ENCODE measurements at places on chromosomes 7 and 10.

GRCh38 chr7:95365151-95365550, 31.0 kb downstream of the PON3 start:
- peak; percentile 36 for DNase-seq

GRCh38 chr10:124906551-124907001, 35.3 kb upstream of the ZRANB1 start:
- peak; percentile 96 for DNase-seq

DNA sequence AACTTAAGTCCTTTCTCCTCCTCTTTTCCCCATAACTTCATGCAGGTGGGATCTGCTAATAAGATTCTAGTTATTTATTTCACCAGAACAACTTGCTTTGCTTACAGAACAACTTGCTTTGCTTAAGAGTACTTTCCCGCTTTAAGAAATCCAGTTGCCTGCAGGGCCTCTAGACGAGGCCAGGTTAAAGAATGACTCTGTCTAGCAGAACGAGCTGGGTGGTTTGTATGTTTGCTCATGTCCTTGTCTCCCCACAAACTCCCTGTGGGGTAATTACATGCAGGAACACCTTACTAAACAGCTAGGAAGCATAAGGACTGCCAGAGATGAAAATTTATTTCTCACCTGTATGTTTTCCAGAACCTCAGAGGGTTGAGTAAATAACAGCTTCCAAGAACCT, 8.8 kb upstream of the FZD8 start:
- DNase-seq, result no peak

DNA sequence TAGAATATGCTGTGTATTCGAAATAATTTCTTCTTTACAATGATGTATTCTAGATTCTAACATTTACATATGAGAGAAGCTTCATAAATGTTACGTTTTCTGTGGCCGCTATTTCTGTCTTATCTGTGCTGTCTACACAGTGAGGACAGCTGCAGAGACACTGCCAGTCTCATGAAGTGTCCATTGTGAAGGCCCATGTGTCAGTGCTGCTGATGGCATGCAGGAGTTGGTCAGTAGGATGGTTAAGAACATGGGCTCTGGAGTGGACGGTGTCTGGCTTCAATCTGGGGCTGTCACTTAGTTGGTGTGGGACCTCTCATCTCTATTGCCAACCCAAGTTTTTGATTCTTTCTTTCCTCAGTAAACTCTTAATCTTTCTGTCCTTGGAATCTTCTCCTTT, 137.3 kb downstream of the SDK1 start:
- DNase-seq, result no peak

DNA sequence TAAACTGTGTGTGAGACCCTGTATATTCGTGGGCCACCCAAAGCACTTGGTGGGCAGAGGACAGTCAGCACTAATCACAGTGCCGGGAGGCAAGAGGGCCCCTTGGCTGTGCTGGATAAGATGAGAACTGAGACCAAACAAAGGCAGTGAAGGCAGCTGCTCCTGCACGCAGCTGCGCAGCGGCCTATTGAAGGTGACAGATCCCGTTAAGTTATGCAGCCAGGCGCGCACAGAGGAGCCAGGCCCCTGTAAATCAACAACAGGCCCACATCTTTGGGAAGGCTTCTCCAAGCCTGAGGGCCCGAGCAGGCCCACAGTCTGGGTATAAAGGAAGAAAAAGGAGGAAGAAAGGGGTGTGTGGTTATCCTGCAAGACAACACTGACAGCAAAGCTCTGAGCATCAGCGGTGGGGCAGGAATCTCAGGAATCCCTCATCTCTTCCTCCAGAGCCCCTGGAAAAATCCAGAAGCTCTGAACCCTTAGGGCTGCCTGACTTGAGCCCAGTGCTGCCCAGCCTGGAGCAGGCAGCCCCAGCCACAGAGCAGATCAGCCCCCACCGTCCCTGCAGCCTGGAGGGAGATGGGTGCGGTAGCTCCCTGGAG, 154.2 kb downstream of the ARHGAP12 start:
- no peak for DNase-seq
